ENCODE measurements at places on chromosomes 1 and 21. TPM values are rescaled to one million over a fixed set of nuclear protein-coding genes. Genes with fewer than 3 reads are reported as not detected.

DNA sequence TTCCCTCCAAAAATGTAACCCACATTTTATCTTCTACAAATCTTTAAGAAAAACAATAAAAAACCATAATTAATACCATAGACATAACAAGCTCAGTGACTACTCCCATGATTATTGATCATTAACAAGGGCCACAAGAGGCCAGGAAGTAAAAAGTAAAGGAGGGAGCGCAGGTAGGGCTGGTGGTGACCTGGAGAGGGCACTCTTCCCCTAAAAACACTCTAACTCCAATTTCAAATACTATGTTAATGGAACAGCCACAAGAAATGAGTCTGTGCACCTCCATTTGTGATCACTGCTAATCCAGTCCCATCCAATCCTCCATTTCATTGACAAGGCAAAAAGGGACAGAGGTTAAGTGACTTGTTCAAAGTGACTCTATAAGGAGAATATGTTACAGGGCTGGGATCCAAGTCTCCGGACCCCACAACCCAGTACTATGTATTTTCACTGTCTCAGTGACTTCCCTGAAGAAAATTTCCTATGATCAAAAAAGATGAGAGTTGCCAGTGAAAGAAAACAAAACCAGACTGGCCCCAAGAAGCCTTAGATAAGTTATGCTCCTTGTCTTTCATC is 41.2 kb upstream of the CFAP298 start:
- DNase-seq = no peak

- peak; percentile 56 for DNase-seq
These were observed 235.0 kb upstream of the FGGY start for GRCh38 chr1:59061876-59062275.

DNA sequence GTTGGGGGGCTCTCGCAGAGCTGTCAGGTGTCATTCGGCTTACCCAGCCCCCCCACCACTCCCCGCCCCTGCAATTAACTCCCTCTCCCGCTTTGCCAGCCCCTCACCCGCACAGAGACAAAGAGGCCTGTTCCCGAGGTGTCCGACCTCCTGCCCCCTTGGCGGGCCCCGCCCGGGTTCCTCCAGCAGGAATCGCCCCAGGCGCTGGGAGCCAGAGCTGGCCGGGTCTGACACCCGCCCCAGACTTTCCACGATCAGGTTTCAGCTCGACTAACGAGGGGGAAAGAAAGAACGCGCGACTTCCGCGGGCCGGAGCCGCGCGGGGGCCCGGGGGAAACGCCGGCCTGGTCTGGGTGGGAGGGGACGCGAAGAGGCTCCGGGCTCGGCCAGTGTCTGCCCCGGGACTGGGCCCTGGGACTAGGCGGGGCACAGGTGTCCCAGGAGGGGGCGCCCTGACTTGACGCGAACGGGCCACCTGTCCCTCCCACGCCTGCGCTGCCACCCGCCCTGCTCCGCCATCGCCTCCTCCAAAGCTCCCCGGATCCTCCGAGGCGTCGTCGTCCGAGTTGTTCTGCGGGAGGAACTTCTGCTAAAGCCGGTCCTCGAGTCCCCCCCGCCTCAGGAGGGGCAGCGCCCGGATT is 36.4 kb upstream of the HHAT start:
- DNase-seq = peak; percentile 55

GRCh38 chr1:229119876-229120275 is 151.0 kb upstream of the RAB4A start:
- DNase-seq = no peak

GRCh38 chr1:2975466-2976179 is 45.6 kb upstream of the ACTRT2 start:
- no peak for DNase-seq

GRCh38 chr1:53847980-53848379 is 9.9 kb upstream of the NDC1 start:
- no peak for DNase-seq

DNA sequence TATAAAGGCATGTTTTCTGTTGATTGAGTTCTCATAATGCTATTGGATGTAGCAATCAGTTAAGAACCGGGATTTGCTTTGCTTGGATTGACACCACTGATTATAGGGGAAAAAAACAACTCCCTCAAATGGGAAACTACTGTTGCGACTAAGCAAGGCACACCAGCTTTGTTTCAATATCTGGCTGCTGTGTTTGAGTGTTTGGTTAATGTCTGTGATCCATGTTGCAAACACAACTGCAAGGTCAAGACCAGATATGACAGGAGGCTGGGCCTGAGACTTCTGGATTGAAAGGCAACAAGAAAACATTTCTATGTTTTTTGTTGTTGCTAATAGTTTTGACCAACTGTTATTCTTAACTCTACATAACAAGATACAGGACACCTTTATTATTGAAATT is 50.7 kb downstream of the MTR start:
- no peak for DNase-seq

GRCh38 chr1:238790882-238791281 is 595.5 kb upstream of the CHRM3 start:
- no peak for DNase-seq

DNA sequence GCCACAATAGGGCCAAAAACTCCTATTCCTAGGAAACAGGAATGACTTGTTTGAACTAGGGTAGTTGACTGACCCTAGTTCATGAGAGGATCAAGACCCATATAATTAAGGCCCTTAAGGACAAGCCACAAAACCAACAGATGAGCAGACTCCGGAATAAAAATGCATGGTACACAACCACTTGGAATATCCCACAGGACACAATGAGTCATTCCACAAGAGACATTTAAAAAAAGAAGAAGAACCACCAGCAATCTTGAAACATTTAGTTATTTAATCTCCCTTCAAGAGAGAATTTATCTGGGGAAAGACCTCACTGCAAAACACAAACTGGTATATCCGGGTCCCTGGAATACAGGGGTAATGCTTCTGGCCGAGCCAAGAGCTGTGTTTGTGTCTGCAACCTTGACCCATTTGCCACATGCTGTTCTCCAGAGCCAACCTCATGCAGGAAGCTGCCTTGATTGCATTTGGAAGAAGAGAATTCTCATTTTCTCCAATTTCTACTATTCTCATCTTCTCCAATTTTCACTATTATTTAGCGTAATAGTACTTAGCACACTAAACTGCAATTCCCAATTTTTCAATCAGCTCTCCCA is 135.5 kb downstream of the TGFBR3 start:
- DNase-seq = no peak

- no peak for DNase-seq
These were observed 578 bp upstream of the SESN2 start for GRCh38 chr1:28258628-28259251.

- DNase-seq = no peak
These were observed 4.2 kb upstream of the STXBP3 start for GRCh38 chr1:108742253-108742652.

- no peak for DNase-seq
These were observed 88.6 kb upstream of the LMO4 start for GRCh38 chr1:87239997-87240605.

DNA sequence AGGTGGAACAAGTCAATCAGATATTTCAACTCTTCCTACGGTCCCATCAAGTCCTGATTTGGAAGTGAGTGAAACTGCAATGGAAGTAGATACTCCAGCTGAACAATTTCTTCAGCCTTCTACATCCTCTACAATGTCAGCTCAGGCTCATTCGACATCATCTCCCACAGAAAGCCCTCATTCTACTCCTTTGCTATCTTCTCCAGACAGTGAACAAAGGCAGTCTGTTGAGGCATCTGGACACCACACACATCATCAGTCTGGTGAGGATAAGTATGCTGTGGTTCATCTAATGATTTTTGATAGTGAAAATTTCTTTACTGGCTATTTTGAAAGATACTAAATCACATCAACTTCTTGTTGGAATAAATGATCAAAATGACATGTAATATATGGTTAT is 67.7 kb upstream of the MPC2 start:
- no peak for DNase-seq

- DNase-seq = no peak
These were observed 4.0 kb upstream of the TRIM11 start for GRCh38 chr1:228410671-228411070.

DNA sequence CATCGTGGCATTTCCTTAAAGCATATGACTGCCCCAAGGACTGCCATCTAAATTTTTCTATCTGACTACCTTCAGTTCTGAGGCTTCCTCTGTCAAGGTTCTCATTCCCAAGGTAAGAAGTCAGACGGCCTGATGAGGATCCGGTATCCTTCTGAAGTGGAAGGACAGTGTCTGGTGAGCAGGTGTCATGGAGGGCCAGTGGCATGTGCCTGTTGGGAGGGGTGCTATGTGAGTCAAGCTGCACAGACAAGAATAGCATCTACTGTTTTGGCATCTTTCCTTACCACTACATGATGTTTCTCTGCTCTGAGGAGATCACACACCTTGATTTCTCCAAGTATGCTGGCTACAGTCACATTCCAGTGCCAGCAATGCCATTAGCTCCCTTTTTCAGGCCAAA is 99.6 kb upstream of the RGS1 start:
- no peak for DNase-seq

- no peak for DNase-seq
These were observed 25.7 kb upstream of the XPR1 start for GRCh38 chr1:180606155-180606554.

DNA sequence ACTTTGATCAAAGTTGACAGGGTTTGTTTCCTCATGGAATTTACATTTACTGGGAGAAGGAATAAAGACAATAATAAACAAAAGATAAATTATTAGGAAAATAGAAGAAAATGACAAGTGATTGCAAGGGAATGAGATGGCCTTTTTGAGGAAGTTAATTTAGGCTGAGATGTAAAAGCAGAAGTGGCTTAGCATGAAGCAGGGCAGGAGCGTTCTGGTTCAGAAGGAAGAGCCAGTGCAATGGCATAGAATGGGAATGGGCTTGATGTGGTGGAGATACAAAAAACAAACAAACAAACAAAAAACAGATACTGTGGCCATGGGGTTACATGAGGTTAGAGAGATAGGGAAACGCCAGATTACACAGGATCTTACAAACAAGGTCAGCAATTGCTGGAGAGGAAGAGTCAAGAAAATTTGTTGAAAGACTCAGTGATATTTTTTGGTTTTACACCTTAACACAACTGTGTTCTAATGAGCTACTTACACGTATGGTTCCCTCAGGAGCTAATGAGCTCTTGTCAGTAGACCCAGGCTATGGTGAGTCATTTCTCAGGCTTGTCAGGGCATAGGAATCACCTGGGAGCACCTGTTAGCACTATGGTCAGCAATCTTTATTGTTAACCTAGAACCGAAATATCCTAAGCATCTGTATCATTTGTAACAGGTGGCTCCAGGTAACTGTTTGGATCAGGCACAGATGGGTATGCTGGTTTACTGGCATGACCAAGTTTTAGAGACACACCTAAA is 8.7 kb upstream of the CADM3 start:
- no peak for DNase-seq

DNA sequence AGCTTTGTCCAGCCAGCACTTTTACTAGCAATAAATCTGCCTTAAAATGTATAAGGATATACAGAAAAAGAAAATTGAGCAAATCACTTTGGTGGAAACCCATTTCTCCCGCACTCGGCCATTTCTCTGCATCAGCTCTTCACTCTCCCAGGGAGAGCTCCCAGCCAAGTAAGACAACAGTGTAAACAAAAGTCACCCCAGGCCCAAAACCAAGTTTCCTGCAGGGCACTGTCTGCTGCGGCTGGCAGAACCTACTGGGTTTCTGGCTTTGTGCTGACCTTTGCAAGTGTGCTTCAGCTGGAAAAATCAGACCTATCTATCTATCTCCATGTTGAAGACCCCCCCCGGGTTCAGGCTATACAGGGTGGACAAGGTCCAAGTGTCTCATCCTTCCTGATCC is 476.7 kb upstream of the CAMK1G start:
- DNase-seq = no peak

DNA sequence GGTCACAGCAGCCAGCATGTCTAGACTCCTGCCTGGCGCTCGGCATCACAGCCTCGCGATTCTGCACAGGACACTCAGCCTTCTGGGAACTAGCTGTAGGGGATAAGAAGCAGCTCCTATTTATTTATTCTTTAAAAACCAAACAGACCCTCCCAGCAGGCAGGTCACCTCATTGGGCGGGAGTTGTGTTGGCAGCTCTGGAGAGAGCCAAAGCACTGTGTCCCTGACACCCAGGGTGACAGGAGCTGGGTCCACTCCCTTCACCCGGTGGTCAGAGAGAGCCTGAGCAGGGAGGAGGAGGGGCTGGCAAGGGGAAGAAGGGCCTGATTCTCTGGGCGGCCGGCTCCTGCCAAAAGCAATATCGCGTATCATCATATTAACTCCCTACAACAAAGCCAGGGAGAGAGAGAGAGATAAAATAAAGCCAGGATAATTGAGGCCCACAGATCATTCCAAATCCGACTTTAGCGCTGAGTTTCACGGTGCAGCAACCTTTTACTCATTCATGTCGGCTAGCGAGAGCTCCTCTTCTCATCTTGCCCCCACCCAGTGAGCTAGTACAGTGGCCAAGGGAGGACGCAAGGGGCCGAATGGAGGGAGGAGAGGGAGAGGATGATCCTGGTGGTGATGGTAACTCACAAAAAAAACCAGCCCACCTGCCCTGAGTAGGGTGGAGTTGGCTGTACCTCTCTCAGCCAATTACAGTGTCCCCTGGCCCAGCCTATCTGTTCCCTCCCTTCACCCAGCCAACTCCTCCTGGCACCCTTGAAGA is 79.8 kb upstream of the IFFO2 start:
- DNase-seq = no peak

DNA sequence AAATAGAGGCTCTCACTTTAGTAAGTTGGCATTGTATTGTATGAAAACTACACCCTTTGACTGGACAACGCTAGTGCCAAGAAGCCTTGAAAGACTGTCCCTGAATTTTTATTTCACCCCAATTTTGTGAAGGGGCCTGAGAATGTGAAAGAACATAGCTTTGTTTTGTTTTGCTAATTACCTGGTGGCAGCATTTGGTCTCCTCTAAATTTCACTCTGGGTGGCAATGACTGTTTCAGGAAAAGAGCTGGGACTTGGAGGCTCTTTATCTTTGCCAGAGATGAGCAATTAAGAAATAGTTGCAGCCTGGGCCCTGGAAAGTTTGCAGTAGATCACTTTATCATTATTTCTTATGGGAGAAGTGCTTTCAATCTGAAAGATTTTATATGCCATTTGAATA is 117.6 kb downstream of the KCNK2 start:
- DNase-seq = no peak

DNA sequence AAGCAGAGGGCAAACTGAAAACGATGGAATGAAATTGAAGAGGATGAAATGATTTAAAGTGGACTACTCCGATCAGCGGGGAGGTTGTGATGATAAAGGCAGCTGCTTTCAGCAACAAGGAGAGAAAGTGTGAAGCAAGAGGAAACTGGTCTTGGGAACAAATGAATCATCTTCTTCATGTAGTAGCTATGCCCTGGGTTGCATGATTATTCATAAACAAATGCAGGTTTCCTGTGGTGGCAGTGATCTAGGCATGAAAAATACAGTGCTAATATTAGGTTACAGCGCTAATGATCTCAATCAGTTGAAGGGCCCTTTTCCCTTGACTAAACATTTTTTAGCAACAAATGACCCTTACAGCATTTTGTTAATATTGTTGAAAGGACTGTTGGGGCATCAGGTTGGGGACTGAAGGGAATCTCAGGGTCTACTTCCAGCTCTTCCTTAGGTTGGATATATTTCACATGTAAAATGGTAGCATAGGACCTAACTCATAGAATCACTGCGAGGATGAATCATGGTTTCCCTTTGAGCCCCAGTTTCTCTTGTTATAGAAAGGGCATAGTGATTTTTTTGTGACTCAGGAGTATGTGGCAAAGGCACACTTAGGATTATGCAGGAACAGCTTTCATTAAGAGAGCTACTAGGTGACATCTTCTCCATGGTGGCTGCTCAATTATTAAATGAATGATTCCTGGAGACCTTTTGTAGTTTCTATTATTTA is 1.9 kb upstream of the ZFYVE9 start:
- DNase-seq = no peak

MAEL gene
- total RNA-seq = not detected

UQCRHL gene
- 1.8 TPM for total RNA-seq

ADAM30 gene
- total RNA-seq = not detected

GBP7 gene
- total RNA-seq = not detected

HFM1 gene
- 1.8 TPM for total RNA-seq

OR2L5 gene
- not detected for total RNA-seq

Data from psoas muscle (tissue), 8 donors.